ENCODE measurements at places on chromosomes 7 and 10.

- DNase-seq: no peak
Observed at GRCh38 chr7:69622960-69623359, 24.7 kb downstream of the AUTS2 start.

DNA sequence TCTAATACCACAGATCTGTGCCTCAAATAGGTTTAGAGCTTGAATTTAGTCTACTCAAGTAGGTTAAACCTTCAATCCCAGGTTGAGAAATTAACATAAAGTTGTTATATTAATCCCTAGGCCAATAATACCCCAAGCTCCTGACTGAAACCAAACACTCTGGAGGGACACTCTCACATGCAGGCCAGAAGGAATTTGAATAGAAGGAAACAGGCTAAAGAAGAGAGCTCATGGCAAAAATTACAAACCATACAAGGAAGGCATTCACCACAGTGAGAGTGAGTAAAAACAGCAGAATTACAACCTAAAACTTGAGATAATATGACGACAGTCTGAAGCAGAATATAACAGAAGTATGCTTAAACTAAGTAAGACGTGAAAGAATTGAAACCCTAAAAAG lies 76.1 kb upstream of the PDK4 start:
- DNase-seq: no peak

DNA sequence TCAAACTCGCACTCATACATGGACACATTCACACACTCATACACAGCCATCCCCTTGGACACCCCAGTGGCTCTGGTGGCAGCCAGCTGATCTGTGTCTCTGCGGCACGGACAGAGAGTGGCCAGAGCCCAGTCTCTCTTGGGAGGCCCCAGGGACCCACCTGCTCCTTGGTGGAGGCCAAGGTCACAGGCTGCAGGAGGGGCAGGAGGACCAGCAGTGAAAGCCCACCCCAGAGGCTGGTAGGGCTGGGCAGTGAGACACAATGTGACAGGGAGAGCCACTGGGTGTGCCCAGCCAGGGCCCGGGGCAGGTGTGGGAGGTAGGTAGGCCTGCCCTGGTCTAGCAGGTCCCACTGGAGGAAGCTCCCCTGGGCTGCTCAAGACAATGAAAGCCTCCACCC lies 18.5 kb downstream of the SHH start:
- no peak for DNase-seq

DNA sequence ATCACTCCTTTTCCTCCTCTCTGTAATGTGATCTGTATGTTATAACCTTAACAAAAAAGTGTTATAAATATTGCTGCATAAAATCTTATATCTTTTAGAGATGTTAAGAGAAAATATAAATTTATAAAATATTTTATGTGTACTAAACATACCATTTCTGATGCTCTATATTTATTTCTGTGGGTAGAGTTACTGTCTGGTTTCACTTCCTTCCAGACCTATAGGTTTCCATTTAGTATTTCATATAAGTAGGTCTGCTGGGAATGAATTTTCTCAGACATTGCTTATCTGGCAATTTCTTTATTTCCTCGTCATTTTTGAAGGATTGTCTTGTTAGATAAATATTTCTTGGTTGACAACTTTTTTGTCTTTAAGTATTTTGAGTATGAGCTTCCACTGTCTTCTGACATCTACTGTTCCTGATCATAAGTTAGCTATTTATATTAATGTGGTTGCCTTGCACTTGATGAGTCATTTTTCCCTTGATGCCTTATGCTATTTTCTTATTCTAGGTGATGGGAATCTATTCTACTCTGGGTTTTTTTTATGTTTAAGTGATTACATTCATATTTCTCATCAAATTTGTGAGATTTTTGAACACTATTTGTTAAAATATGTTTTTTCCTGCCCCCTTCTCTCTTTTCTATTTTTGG lies 11.2 kb upstream of the THSD7A start:
- DNase-seq: no peak

DNA sequence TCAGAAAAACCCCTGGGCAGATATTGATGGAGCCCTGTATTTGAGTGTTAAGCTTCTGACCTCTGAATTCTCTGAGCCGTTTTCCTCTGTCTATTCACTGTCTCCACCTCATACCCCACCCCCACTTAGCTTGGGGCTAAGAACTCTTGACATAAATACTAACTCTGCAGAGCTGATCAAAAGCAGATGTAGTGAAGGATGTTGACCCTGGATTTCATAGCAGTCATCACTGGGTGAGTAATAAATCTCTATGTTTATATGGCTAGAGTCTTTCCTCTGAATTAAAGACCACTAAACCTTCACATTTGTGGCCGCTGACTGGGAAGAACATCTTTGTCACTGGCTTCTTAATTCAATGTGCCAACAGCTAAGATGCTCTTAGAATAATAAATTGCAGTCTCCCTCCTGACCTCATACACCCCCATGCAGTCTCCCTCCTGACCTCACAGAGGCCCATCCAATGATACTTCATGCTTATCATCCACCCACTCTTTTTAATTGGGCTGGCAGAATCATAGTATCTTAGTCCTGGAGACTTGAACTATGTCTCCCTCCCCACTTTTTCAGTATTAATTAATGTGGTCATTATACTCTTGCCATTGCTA lies 78.0 kb upstream of the MACROH2A2 start:
- no peak for DNase-seq

GRCh38 chr10:29253690-29254029 lies 35.2 kb upstream of the LYZL1 start:
- DNase-seq: no peak

DNA sequence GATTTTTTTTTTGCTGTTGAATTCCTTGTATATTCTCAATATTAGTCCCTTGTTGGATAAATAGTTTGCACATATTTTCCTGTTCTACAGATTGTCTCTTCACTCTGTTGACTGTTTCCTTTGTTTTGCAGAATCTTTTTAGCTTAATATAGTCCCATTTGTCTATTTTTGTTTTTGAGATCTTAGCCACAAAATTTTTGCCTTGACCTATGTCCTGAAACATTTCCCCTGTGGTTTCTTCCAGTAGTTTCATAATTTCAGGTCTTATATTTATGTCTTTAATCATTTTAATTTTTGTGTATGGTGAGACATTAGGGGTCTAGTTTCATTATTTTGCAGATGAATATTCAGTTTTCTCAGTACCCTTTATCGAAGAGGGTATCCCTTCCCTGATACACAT lies 92.7 kb downstream of the LANCL2 start:
- no peak for DNase-seq

GRCh38 chr7:12090757-12091221 lies 120.3 kb upstream of the TMEM106B start:
- no peak for DNase-seq

GRCh38 chr10:77859865-77860282 lies 66.7 kb downstream of the DLG5 start:
- DNase-seq: no peak

- no peak for DNase-seq
Observed at GRCh38 chr10:69055241-69055640, 32.7 kb upstream of the SRGN start.

DNA sequence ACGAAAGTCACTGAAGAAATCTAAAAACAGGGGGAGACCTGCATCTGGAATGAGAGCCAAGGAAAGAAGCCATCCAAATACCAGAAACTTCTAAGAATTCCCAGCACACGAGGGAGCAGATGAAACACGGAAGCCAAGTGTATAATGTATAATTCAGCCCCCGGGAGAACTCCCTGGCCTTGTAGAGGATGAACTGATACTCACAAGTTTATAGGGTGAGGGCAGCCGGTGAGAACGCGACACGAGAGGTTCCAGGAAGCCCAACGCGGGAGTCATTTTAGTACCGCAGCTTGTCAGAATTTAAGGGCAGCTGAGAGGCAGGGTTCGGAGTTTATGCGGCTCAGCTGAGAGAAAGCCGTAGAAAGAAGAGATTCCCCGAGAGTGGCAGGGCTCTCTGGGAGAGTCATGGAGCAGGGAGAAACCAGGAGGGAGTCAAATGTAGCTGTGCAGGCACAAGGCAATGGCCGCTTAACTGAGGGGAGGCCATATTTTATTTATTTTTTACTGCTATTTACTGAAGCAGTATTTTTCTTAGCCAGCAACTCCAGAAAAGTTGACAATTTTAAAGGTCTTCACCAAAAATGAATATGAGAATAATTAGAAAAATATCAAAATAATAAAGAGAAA lies 164.0 kb downstream of the NPSR1 start:
- DNase-seq: no peak

- DNase-seq: no peak
Observed at GRCh38 chr7:22596763-22597400, 96.9 kb upstream of the STEAP1B start.

GRCh38 chr10:11712744-11713143 lies 29.4 kb upstream of the ECHDC3 start:
- no peak for DNase-seq

- no peak for DNase-seq
Observed at GRCh38 chr10:81179805-81180452, 642.2 kb downstream of the SH2D4B start.

DNA sequence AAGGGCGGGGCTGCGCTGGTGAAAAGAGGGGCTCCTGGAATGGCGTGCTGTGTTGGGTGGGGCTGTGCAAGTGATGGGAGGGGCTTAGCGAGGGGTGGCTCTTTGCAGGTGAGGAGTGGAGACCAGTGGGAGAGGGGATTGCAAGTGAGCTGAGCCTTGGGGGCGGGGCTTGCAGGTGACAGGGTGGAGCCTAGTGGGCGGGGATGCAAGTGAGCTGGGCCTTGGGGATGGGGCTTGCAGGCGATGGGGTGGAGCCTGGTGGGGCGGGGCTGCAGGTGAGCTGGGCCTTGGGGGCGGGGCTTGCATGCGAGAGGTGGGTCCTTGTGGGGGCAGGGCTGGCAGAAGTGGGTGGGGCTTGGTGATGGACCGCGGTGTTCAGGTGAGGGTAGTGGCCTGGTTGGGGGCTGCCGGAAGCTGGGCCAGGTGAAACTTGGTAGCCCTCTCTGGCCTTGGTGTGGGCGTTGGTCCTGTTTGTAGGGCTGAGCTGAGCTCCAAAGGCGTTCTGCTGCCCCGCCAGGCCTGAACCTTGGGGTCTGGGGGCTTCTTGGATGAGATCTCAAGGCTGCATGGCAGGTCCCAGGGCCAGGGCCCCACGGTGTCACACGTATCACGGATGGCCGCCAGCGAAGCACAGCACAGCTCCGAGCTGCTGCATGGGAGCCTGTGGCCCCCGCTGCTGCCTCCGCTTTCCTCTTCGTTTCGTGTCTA lies 743 bp upstream of the PITRM1 start:
- no peak for DNase-seq

DNA sequence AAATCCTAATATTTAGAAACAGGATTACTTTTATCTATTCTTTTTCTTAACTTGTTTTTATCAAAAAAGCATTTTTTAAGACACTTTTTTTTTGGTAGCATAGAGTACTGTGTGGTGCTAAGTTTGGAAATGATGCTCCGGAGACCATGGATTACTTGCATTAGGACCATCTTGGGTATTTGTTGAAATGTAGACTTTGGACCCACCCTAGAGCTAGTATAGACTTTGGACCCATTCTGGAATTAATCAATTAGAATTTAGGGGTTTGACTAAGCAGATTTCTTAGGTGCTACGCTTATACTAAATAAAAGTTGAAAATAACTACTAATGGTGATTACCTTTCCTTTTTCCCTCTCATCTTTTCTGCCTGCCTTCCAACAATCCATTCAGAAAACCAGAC lies 80.4 kb downstream of the PHF14 start:
- no peak for DNase-seq

DNA sequence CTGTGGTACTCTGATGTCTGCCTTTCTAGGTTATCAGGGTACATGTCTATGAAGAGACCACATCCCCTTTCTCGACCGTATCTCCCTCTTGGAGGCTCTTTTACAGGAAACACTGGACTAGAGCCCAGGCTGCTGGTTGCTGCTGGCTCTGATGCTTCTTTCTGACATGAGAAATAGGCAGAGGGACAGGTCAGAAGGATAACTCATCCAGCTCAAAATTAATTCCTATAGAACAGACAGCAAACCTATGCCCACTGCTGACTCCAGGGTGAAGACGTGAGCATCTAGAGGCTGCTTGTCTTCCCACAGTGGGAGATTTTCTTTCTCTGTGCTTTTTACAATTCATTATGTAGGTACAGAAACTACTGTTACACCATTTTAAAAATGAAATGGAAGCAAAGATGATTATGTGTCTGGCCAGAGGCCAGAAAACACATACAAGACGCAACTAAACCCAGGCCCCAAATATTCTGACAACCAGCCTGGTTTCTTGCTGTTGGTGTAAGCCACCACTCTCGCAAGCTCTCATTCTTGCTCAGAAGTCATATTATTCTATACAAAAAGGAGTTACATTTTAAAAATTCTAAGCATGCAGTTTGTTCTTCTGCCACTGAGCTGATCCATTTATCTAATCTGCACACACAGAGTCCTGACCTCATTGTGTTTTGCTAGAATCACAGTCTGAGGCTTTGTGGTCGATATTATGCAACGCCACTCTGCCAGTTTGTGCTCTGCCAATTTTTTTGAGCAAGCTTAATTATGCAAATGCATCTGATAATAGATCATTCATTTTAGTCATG lies 424.3 kb downstream of the KIF20B start:
- no peak for DNase-seq

DNA sequence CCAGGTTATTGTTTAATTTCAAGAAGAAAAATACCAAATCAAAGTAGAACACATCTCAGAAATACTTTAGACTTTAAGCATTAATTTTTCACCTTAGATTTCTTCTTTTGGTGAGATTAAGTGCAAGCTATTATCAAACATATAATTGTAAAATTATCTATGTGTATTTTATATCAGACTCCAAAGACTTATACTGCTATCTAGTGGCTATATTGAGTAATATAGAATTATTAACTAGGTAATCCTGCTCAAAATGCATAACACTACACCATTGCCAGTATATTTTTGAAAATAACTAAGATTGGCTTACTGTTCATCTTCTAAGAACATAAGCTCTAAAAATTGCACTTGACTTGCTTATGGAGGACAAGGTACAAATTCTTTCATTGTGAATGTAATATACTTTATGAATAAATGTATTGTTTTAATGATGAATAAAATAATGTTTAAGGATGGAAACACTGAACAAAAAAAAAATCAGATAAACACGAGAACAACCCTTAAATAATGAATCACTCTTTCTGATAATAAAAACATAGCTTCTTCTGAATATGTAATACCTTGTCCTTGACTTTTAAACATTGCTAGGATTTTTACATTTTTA lies 86.7 kb upstream of the GNAI1 start:
- DNase-seq: no peak

- no peak for DNase-seq
Observed at GRCh38 chr7:99730992-99731391, 4.0 kb downstream of the CYP3A7 start.

GRCh38 chr10:100745882-100746783 lies 751 bp downstream of the PAX2 start:
- DNase-seq: no peak

- DNase-seq: no peak
Observed at GRCh38 chr7:52830801-52831200, 204.6 kb upstream of the POM121L12 start.

DNA sequence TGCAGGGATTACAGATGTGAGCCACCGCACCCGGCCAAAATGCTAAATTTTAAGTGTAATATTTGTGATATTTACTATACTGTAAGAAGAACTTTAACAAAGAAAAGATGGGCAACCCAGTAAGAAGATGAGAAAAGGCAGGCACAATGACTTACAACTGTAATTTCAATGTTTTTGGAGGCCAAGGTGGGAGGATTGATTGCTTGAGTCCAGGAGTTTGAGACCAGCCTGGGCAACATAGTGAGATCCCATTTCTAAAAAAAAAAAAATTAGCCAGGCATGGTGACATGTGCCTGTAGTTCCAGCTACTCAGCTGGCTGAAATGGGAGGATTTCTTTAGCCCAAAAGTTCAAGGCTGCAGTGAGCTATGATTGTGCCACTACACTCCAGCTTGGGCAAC lies 11.7 kb upstream of the GATAD1 start:
- no peak for DNase-seq

GRCh38 chr7:18580950-18581349 lies 85.4 kb downstream of the HDAC9 start:
- DNase-seq: no peak

GRCh38 chr7:143901332-143901667 lies 676 bp downstream of the TCAF1 start:
- no peak for DNase-seq
